GM12878 (cell line): ENCODE measurements at places on chromosomes 3 and 15.
A peak's percentile ranks its signal among the peaks of the same experiment; 100 is the strongest.

DNA sequence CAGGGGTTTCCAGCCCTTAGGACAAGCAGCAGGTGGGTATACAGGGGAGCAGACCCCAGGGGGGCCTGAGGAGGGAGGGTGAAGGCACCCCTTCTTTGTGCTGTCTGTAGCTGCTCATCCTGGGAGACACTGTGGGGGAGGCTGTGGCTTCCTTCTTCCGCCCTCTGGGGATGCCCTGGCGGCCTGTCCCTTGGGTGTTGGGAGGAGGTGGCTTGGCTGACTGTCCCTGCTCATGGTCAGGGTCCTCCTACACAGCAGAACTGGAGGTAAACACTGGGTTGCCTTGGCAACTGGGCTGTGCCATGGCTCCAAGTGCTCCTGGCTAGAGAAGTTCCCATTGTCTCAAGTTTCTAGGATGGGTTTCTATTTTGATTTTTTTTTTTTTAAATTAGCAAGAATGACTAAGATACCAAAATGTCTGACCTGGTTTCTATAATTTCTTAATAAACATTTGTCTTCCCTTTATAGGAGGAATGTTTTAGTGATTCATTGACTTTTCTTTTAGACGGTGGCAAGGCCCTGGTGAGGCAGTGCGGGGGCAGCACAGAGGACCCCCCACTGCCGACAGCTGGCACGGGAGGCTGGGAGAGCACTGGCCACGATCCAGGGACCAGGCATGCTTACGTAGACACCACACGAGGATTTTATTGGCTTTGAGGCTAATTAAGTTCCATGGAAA is 12.4 kb downstream of the KLF13 start:
- peak; percentile 75 for DNase-seq

DNA sequence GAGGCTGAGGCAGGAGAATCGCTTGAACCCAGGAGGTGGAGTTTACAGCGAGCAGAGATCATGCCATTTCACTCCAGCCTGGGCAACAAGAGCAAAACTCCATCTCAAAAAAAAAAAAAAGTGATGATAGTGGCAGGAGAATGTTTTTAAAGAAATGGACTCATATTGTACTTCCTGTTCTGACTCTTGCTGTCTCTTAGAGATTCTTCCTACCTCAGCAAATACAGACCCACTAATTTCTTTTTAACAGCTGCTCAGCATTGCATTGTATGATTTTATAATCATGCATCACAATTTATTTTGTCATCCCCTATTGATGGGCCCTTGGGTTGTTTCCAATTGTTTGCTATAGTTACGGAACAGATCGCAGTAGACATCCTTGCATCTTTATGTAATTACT is 8.8 kb upstream of the ANKDD1A start:
- DNase-seq = no peak

- no peak for DNase-seq
Measured at GRCh38 chr15:44468709-44469385, 41.4 kb downstream of the CTDSPL2 start.

DNA sequence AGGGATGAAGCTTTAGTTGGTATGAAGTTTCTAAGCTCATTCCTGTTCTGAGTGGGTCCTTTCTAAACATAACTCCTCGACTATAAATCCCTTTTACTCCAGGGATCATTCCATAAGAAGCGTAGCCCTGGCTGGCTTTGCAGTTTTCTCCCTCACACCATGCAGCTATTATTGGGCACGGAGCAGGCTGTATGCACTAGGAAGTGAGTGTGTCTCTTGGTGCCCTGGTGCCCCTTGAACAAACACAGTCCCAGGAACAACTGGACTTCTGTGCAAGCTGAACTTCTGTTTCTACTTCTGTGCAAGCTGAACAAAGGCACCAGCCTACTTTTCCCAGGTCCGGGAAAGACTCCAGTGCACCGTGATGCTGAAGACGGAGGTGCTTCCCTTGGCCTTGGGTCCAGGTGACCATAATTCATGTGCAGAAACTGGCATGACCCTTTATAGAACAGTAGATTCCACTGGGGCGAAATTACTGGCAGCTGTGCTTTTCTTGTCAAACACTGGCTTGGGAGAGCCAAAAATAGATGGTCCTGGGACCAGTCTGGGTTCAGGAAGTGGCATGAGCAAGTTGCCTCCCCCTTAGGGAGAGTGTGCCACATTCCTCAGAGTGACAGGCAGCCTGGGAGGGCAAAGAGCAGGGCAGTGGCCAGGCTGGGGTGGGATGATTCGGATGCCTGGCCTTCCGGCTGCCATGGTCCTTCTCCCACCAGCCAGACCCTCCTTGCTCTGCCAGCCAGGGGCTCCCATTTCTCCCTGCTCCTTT is 127.2 kb downstream of the SLCO3A1 start:
- no peak for DNase-seq

DNA sequence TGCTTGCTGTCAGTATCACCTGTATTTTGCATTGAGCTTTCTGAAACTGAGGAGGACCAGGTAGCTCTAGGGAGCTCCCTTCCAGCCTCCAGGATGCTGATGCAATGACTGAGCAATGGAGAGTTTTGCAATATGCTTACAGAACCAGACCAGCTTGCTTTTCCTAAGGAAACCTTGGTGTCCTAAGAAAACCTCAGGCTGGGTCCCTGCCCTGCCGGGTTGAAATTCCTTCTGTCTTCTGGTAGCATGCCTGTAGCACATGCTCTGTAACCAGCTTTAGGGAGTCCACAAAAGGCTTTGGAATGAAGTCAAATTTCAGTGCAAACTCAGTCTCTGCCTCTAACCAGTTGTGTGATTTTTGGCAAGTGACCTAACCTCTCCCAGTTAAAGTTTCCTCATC is 65.8 kb upstream of the GSK3B start:
- DNase-seq = no peak

DNA sequence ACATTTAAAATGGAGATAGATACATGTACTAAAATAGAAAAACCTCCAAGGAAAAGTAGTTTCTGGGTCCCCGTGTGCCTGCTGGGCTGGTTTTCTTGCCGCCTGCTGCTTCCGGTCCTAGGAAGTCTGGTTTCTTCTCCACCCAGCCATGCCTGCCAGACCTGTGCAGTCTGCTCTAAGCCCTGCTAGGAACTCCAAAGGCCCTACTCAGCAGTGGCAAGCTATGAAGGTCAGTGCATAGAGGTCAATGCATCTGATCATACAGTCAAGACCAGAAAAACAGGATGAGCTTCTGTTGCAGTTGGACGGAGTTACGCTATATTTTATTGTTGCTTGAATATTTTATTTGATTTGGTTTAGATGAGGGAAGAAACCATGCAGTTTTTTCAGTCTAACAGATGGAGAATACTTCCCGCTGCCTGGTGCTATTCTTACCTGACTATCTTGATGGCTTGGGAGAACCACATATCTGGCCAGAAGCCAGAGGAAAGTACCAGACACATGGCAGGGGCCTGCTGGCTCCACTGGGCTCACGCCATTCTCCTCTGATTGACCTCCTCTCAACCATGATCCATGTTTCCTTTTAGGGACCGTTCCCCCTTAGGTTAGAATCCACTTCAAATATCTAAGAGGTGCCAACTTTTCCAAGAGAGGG is 226.8 kb upstream of the ST8SIA2 start:
- DNase-seq = no peak

DNA sequence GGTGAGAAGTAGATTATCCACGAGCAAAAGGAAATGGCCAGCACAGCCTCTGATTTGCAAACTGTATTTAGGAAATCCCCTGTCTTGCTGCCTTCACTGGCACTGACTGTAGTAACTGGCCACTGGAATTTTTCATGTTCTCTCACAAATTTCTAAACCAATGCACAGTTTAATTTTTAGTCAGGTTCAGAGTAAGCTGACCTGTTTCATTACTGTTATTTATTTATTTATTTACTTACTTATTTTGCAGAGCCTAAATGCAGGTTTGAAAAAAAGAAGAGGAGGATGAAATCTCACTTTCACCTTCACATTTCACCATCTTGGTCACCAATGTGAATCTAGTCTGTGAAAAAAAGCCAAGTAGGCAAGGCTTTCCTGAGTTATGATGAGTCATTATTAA is 291.0 kb downstream of the PLOD2 start:
- DNase-seq = peak; percentile 16

DNA sequence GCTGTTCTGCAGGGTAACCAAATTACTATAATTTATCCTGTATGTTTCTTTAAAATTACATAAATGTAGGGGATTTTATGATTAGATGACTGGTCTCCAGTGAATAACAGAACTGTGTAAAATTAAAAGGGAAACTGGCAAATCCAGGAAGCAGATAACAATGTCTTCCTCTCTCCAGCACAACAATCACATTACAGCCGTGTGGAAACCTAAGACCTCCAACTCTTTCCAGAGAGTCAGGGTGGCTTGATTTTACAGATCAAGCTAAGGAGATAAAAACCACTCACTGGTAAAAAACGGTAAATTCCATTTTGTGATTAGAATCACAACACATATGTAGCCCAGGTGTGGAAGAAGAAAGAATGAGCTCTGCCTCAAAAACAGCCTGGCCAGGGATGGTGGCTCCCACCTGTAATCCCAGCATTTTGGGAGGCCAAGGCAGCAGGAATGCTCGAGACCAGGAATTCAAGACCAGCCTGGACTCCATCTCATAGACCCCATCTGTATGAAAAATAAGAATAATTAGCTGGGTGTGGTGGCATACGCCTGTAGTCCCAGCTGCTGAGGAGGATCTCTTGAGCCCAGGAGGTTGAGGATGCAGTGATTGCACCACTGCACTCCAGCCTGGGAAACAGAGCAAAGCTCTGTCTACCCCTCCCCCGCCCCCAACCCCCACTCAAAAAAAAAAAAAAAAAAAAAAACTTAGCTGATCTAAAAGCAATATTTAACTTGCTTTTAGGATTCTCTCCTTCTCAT is 29.0 kb downstream of the IL17RD start:
- no peak for DNase-seq

GRCh38 chr15:60679256-60679655 is 200.3 kb upstream of the ICE2 start:
- no peak for DNase-seq

DNA sequence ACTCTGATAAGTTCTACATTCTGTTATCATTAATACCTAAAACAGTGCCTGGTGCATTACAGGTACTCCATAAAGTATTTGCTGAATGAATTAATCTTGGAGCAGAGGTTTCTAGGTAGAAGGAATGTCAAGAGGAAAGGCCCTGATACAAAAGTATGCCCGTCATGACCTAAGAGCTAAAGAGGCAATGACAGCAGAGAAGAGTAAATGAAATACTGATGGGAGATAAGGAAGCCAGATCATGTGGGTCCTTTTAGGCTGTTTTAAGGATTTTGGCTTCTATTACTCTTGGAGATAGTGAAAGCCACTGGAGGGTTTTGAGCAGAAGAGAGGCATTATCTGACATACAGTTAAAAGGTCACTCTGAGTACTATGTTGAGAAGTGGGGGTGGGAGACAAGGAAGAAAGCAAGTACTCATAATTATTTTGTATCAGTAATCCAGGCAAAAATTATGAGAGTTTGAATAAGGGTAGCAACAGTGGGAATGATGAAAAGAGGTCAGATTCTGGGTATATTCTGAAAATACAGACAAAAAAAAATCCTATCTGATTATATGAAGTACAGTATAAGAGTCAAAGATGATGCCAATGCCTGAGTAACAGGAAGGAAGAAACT is 48.3 kb downstream of the DENND4A start:
- DNase-seq = no peak

DNA sequence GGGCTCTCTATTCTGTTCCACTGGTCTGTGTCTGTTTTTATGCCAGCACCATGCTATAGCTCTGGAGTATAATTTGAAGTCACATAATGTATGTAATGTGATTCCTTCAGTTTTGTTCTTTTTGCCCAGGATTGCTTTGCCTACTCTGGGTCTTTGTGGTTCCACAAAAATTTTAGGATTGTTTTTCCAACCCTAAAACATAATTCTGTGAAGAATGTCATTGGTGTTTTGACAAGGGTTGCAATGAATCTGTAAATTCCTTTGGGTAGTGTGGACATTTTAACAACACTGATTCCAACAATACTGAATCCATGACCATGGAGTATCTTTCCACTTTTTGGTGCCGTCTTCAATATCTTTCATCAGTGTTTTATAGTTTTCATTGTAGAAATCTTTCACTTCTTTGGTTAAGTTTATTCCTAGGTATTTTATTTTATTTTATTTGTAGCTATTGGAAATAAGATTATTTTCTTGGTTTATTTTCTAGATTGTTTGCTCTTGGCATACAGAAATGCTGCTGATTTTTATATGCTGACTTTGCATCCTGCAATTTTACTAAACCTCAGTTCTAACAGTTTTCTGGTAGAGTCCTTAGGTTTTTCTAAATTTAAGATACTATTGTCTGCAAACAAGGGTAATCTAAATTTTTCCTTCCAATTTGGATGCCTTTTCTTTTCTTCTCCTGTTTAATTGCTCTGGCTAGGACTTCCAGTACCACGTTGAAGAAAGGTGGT is 29.7 kb downstream of the TJP1 start:
- no peak for DNase-seq

- DNase-seq = no peak
Measured at GRCh38 chr15:89747708-89748682, 3.1 kb downstream of the MESP1 start.

GRCh38 chr3:59839810-59840515 is 790.1 kb upstream of the CFAP20DC start:
- peak; percentile 40 for DNase-seq

DNA sequence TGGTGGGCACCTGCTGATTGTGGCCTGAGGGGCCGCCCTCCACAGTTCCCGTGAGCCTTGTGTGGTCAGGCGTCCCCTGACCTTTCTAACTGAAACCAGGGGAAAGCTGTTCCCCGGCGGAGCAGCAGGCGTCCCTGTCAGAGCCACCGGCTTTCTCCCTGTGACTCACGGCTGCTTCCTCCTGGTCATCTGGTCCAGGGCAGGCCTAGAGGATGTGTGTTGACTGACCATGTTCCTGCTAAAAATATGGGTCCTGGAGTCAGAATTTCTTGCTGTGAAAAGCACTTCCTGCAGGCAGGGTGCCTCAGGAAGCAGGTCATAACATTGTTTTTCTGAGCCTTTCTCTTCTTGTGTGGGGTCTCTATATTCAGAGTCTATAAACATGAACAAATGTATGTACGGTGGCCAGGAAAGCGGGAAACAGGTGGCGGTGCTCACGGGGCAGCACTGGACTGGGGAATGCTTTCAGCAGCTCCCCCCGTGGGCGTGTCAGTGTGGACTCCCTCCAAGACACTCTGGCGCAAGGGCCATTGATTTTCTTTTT is 38.4 kb upstream of the CGNL1 start:
- no peak for DNase-seq

GRCh38 chr3:70358978-70359580 is 46.6 kb upstream of the MDFIC2 start:
- DNase-seq = no peak

DNA sequence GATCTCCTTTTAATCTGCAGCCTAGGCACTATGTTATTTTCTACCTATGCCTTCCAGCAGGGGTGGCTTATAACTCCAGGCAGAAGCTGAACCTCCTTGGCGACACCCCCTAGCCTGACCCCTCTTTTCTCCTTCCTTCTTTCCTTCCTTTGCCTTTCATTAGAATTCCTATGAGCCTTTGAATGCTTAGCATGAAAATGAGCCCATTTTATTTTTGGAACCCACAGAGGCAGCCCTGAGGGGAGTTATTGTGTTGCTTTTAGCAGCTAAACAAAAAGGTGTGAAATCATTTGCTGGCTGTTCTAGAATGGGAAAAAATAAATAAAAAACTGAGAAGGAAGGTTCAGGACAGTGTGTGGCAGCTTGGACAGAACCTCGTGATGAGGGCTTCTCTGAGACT is 164.6 kb upstream of the ICE2 start:
- DNase-seq = no peak

GRCh38 chr15:61689067-61689466 is 371.2 kb downstream of the VPS13C start:
- no peak for DNase-seq

GRCh38 chr15:60626051-60626450 is 147.1 kb upstream of the ICE2 start:
- no peak for DNase-seq
